Right ventricle myocardium inferior (tissue), 1 donor: ENCODE measurements at places on chromosomes 13 and 19. TPM values are rescaled to one million over a fixed set of nuclear protein-coding genes. Genes with fewer than 3 reads are reported as not detected.

DNA sequence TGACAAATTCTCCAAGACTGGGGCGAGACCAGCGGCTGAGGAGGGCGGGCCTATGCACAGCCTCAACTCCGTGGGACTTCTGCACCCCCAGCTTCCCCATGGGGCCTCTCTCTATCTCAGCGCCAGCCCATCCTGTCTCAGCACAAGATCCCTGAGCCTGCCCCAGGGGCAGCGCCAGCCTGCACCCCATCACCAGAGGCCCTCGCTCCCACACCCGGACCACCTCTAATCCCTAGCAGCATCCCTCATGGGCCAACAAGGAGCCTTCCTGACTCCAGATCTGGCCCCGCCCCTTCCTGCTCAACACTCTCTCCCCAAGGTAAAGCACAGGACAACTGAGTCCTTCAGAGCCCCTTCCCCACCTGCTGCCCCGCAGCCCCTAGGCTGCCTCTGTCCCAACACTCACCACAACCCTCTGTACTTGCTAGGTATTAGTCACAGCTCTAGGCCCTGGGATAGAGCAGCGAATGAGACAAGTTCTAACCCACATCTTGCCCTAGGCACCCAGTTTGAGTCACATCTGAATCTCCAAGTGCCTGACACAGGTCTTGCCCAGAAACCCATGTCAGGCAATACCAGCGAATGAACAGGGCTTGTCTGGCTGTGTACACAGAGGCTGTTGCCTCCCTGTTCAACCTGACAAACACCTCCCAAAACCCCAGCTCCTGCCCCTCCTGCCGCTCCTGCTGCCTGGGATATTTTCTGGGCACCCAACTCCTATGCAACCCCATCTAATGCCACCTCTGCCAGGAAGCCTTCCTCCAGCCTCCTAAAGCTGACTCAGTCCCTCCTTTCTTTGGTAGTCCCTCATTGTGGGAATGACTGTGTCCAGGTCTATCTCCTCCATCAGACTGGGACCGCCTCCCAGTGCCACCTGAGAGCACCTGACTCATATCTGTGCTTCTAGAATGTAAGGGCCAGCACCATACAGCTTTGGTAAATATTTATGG lies 18.6 kb downstream of the GRIK5 start:
- no peak for DNase-seq

DNA sequence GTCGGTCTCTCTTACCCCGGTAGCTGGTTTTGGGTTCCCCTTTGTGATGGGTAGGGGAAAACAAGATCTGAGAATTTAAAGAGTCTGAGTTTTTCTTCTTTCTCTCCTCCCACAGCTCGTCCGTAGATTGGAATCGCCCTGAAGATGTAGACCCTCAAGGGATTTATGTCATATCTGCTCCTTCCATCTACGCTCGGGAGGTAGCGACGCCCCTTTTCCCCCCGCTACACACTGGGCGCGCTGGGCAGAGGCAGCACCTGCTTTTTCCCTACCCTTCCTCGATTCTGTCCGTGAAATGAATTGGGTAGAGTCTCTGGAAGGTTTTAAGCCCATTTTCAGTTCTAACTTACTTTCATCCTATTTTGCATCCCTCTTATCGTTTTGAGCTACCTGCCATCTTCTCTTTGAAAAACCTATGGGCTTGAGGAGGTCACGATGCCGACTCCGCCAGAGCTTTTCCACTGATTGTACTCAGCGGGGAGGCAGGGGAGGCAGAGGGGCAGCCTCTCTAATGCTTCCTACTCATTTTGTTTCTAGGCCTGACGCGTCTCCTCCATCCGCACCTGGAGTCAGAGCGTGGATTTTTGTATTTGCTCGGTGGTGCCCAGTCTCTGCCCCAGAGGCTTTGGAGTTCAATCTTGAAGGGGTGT lies 7.1 kb upstream of the SELENOV start:
- no peak for DNase-seq

GRCh38 chr13:74966275-74966674 lies 515.7 kb downstream of the TBC1D4 start:
- DNase-seq = no peak

DNA sequence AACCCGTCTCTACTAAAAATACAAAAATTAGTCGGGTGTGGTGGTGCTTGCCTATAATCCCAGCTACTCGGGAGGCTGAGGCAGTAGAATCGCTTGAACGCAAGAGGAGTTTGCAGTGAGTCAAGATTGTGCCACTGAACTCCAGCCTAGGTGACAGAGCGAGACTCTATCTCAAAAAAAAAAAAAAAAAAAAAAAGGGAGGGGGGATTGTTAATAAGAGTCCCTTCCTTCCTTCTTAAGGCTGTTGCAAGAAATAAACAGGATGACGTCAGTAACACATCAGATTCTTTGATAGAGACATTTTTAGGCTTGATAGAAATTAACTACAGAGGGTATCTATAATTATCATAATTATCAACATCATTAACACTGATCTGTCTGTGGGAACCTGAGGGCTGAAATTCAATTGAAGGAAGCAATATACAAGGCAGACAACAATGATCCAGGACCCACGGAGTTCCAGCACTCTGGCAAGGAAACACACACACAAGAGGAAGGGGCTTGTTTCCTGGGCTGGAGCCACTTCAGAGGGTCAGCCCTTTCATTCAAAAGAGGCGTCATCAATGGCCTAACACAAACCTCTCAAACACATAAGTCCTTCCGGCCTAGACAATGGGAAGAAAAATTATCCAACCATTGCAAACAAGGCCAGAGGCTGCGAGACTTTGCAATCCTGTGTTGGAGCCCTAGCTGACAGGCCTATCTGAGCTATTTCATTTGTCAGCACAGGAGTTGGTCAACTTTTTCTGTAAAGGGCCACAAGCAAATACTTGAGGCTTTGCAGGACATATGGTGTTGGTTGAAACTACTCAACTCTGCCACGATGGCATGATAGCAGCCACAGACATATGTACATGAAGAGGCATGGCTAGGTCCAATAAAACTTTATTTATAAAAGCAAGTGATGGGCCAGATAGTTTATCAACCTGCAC lies 105.2 kb downstream of the INSR start:
- no peak for DNase-seq

- DNase-seq = no peak
These were observed 791 bp downstream of the TMED1 start for GRCh38 chr19:10835089-10835753.

- DNase-seq = no peak
These were observed 8.8 kb downstream of the MFSD12 start for GRCh38 chr19:3548606-3549005.

DNA sequence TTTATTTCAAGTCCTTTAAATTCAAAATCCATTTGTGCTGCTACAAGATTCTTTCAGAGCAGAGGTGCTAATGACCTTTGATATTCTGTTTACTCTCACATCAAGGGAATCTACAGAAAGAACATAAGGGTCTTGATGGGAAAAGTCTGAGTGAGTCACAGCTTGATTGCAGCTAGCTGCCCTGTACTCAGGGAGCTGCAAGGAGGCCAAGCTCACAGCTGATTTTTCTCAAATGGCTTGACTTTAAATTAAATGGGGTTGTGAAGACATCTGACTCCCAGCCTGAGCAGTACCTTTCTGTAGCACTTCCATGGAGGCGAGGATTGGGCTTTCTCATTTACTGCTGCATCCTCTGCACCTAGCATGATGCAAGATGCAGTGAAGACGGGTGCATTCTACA lies 62.5 kb downstream of the RAP2A start:
- DNase-seq = no peak

DNA sequence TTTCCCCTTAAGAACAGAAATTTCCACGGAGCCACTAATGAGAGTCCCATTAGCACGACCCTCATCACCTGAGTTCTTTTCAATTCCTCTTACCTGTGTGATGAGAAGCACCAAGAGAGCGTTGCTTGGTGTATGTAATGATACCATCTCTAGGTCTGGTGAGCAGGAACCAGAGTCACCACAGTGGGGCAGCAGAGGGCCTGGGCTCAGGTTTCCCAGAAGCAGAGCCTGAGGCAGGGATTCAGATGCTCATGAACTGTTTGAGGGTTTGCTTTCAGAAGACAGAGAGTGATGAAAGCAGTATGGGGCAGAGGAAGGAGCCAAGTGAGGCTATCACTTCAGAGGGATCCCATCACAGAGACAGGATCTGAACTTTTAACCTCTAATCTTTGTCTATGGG lies 3.1 kb upstream of the PTPRH start:
- DNase-seq = no peak

DNA sequence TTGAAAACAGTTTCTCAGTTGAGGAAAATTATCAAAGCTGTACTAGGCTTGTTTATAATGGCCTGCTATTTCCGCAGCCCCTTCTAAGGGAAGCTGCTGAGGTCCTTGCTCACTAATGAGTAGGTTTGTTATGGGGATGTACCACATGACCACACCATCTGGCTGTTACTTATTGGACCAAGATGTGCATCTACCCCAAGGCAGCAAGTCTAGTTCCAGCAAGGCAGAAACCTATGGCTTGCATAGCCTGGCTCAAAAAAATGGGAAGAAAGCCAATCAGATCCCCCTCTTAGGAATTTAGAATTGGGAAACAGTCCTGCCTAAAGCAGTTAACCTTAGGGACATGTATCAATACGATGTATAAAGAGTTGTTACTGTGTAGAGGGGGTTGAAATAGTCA lies 186.5 kb upstream of the SPRY2 start:
- DNase-seq = no peak

DNA sequence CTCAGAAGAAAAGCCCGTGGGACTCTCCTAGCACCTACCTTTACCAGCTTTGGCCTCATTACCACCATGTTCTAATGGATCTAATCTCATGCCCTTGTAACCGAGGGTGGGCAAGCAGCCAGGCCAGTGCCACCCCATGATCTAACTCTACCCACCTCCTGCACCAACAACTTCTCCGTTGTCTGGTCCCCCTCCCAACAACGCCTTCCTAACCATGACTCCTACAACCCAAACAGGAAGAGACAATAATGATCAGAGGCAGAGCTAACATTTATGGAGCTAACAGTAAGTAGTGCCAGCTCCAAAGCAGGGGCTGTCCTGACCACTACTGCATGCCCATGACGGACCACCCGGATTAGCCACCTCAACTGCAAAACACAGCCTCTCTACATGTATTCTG lies 3.5 kb downstream of the USP12 start:
- DNase-seq = no peak

- DNase-seq = peak; percentile 84
These were observed 5.4 kb upstream of the PLPP2 start for GRCh38 chr19:296476-297225.

DNA sequence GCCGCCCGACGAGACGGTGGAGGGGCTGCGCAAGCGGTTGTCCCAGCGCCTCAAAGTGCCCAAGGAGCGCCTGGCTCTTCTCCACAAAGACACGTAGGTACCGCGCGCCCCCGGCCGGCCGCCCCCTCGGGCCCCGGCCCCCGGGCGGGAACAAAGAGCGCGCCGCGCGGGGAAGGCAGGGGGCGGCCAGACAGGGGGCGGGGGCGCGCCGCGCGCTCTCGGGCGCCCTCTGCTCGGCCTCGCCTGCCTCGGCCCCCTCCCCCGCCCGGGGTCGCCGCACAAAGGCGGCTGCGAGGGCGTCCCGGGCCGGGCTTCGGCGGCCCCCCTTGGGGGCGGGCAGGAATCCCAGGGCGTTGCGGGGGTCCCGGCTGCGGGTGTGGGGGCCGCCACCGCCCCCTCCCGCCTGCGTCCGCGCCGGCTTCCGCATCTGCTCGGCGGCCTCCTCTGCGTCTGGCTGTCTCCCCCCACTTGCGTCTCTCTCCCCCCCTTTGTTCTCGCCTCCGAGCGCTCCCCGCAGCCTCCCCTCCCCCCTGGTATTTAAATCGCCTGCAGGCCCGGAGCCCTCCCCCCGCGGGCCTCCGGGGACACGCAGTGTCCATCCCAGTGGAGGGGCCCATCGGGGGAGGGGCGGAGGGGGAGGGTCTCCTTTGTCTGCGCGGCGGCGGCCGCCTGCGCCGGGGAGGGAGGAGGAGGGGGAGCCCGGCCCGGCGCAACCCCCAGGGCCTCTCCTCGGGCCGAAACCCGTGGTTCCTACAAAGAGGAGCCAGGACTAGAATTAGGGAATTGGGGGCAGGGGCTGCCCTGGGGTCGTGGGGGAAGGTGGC lies 2.3 kb downstream of the MIDN start:
- DNase-seq = peak; percentile 88

- no peak for DNase-seq
These were observed 11.6 kb downstream of the GATAD2A start for GRCh38 chr19:19417046-19417445.

DNA sequence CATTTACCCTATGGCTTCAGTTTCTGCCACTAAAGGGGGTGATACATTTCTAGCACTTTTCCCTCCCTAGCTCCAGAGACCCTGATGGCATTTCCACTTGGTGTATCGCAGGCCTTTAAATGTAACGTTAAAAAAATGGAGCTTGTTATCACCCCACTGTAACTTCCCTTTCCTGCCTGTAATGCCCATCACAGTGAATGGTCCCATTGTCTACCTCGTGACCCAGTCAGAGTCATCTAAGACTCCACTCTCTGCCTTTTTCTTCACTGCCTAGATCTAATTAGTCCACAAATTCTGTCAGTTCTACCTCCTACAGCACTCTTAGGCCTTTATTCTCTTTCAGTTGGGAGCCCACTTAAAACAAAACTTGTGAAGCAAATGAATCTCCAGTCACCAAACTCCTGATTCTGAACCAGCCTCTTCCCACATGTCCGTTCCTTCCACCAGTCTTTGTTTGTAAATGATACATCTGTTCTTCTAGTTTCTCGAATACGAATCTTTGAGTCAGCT lies 64.8 kb downstream of the NHLRC3 start:
- no peak for DNase-seq

GRCh38 chr19:16268676-16269319 lies 55.8 kb upstream of the KLF2 start:
- no peak for DNase-seq

DNA sequence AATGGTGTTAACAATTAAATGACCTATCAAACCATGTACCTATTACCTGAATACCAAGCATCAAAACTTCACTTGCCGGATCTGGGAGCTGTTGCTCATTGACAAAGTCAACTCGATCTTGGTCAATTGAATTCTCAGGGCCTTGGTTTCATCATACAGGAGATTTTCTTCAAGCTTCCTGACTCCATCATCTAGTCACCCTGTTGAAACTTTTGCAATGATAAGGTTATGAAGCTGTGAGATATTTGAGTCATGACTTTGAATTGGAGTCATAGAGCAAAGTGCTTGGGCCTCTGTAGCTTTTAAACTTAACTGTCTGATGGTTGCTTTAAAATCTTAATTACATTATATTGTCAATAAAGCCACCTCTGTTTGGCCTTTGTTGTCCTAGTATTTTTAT lies 260.9 kb downstream of the COG6 start:
- DNase-seq = no peak

GRCh38 chr13:114311387-114311786 lies 2.9 kb upstream of the CHAMP1 start:
- no peak for DNase-seq

DNA sequence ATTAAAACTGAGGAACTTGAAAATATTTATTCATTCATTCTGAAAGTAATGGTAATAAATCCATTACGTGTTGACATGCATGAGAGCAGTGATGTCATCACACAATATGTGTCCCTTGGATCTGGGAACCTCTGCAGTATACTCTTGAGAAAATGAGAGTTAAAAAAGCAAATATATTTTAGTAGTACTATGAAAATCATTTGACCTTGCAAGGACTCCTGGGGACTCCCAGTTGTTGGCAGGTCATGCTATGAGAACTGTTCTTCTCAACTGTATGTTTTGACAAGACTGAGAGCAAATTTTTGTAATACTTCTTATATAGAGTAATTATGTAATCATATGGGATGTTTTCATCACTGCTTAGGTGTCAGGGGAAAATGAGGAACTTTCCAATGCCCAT lies 249.4 kb downstream of the PCCA start:
- no peak for DNase-seq

Gene KCNN4
- 0.41 TPM for total RNA-seq

Gene COX7A1
- 3,337 TPM for total RNA-seq

Gene SLC44A2
- total RNA-seq = 71.4 TPM

Gene CERS1
- 0.30 TPM for total RNA-seq

Gene CGB2
- not detected for total RNA-seq

Gene ZNF91
- 90.1 TPM for total RNA-seq

Gene CACNG8
- 0.03 TPM for total RNA-seq

Gene MUC16
- 0.05 TPM for total RNA-seq

Gene IFNL3
- total RNA-seq = not detected
